ENCODE measurements at places on chromosomes 2 and 18.
A peak's percentile ranks its signal among the peaks of the same experiment; 100 is the strongest.

DNA sequence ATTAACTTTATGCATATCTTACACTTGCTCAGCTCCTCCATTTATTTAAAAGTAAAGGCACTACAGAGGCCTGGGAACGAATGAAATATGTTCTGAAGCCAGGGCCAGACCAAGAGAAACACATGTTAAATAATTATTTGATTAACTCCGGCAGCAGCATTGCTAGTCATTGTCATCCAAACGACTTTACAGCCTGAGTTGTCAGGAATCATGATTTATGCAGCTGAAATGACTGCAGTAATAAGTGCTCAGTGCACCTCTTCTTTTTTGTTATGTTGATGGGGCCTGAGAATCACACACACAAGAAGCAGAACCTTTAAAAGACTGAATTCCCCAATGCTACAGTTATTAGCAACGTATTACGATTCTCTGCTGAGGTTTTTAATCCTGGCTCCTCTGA is 58.9 kb downstream of the EPHA4 start:
- DNase-seq = no peak

DNA sequence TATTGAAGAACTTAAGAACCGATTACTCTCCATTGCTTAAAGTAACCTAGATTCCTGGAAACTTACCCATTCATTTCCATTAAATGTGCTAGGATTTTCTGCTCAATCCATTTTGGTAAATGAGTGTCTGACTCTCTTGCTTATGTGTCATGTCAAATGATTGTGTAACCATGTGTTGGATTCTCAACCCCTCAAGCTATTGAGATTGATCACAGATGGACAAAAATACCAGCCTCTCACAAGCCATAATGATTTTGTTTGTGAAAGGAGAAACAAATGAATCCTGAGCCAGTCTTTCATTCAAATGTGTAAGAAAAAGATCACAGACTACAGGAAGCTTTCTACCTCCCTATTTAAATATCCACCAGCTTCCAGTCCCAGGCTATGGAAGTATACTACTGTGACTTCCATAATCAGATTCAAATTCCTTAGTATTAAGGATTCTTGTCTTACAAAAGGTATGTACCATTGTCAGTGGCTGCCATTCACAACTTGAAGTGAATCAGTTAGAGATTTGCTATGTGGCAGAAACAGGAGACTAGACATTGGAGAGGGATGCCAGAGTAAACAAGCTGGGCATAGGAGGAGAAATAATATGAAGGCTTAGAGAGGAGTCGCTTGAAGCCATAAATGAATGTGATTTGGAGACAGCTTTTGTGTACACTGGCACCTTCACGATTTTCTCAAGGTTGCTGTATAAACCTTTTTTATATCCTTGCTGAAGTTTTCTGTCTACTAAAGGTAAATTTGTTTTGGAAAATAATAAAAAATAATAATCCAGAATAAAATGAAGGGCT is 498.5 kb upstream of the SETBP1 start:
- DNase-seq = no peak

DNA sequence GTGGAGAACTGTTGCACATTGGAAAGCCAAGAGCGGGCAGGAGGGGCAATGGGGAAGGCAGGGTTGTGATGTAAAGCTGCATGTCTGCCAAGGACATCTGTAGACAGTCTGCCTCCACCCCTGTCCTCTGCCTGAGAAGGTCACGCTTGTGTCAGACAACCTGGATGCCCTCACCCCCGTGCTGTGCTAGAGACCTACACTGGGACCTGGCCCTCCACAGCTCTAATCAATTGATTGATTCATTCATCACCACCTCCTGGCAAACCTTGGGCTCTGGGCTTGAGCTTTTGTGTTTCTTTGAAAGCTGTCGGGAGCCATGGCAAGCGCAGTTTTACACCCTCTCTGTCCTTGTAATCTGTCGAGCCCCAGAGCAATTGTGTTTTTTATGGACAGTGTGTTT is 41.1 kb downstream of the MARCO start:
- no peak for DNase-seq

- DNase-seq = no peak
Observed at GRCh38 chr2:119753041-119753929, 6.4 kb upstream of the PTPN4 start.

DNA sequence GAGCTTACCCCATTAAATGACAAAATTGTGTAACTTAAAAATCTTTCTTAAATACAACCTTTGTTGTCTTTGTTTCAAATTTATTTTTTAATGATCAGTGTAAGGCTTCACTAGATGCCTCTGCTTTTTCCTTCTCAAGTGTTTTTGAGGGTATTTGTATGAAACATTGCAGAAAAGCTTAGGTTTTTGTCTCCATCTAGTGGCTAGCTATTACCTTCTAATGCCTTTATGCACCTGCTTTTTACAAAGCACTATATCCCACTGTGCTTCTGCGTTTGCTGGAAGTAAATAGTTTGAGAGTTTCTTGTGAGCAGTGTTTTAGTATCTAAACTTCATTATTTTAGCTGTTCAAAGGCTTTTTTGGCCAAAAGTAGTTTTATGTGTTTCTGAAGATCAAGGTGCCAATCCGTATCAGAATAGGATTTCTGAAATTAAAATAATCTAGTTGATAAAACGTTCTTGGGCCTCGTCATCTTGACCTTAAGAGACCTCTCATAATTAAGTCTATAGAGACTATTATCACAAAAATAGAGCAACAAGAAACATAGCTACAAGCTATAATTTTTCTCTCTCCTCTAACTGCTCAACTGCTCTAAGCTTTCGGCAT is 47.0 kb downstream of the IWS1 start:
- DNase-seq = peak; percentile 7

- DNase-seq = no peak
Observed at GRCh38 chr18:30917651-30918050, 124.9 kb downstream of the DSC3 start.

DNA sequence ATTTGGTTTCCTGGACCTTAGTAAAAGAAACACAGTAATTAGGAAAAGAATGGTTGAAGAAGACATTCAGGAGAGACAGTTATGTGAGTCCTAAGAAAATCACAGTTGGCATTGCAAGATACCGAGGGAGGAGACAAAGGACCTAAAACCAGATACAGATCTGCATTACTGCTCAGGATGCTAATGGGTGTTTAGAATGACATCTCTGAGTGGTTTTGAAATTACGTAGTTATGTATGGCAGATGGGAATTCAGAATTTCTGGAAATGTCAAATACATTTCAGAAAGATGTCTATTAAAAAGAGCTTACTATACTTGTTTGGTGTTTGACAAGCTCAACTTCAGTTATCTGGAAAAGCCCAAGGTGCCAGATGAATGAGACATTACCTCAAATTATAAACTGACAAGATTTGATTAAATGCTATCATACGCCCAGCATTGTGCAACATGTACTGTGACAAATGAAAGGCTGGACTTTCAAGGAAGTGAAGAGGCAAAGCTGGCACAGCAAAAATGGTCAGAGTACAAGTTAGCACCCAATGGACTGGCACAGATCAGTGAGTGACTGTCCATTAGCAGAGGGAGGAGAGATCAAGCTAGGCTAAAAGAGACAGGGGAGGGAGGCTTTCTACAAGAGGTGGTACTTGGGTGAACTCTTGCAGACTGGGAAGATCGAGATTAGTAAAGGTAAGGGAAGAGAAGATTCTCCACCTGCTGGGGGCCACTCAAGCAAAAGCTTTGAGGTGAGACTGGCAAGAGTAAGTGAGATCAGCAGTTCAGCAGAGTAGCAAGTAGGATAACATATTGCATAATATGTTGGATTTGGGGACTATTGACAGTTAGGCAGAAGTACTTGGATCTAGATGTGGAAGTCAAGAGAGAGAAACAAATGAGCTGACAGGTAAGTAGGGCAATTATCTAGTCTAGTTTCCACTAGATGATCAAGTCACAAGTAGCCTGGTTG is 168.9 kb downstream of the CYRIA start:
- no peak for DNase-seq

DNA sequence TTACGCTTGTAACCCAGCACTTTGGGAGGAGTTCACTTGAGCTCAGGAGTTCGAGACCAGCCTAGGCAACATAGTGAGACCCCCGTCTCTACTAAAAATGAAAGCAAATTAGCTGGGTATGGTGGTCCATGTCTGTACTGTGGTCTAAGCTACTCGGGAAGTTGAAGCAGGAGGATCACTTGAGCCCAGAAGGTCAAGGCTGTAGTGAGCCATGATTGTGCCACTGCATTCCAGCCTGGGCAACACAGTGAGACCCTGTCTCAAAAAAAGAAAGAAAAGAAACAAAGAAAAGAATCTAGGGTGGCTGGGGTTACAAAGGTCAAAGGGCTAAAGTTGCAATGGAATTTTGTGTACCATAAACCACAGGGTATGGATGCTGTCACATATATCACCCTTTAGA is 41.3 kb downstream of the KIF3C start:
- DNase-seq = no peak

DNA sequence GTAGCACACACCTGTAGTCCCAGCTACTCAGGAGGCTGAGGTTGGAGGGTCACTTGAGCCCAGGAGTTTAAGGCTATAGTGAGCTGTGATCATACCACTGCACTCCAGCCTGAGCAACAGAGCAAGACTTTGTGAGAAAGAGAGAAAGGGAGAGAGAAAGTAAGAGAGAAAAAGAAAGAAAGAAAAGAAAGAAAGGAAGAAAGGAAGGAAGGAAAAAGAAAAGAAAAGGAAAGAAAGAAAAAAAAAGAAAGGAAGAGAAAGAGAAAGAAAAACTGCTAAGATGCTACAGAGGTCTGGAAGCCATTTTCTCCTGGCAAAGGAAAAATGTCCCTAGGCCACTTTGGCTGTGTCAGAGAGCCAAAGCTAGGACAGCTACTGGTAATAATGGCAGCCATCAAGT is 30.6 kb downstream of the DRC1 start:
- no peak for DNase-seq

DNA sequence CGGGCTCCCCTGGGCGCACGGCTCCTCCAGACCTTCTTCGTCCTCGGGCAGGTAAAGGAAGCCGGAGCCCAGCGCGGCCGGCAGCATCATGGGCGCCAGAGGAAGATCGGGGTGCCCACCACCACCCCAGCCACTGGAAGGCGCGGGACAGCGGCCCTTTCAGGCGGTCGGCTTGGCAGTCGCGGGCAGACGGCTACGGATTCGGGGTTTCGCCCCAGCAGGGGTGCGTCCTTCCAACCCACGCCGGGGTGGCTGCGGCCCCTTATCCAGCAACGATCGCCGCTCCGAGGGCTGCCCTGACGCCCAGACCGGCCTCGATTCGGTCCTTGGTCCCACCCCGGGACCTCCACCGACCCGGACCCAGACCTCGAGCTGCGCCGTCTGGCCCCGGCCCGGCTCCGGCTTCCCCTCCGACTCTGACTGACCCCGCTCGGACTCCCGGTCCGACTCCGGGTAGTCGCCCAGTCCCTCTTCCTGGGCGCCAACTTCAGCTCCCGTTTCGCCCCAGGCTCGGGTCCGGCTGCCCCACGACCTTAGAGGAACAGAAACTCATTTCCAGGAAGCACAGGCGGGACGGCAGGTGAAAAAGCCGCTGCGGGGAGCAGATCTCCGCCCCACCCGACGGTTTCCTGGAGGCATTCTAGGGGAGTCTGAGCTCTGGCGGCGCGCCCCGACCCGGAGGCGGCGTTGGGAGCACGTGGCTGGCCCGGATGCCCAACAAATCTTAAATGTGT is 30.2 kb upstream of the SSB start:
- no peak for DNase-seq

DNA sequence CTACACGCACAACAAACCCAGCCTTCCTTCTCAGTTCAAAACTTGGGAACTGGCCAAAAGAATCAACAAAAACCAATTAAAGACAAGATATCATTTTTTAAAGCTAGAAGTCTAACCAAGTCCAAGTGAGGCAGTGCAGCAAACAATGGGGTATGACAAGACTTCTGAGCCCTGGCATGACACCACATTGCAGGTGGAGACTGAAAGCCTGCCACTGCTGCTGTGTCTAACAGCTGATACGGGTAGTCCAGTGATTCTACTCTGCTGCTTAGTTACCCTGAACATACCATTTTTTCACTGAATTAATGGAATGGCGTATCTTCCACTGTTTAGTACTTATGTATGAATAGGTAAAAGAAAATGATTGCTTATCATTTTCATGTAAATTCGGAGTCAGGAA is 47.4 kb upstream of the KIDINS220 start:
- no peak for DNase-seq

- no peak for DNase-seq
Observed at GRCh38 chr2:173090973-173091660, 15.5 kb downstream of the MAP3K20 start.

DNA sequence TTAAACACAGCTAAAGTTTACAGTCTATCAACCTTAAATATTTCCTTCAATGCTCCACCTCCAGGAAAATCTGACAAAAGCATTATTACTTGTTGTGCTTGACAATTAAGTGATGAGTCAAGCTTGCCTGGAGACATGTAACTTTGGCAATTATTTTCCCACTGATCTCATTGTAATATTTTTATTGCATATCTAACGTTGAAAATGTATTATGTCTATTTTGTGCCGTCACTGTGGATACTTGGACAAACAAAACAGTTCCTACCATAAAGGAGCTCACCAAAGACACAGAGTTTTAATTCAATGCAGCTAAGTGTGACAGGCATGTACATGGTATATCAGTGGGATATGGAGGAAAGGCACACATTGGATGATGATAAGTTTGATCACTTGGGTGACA is 24.7 kb downstream of the RNF103 start:
- no peak for DNase-seq

DNA sequence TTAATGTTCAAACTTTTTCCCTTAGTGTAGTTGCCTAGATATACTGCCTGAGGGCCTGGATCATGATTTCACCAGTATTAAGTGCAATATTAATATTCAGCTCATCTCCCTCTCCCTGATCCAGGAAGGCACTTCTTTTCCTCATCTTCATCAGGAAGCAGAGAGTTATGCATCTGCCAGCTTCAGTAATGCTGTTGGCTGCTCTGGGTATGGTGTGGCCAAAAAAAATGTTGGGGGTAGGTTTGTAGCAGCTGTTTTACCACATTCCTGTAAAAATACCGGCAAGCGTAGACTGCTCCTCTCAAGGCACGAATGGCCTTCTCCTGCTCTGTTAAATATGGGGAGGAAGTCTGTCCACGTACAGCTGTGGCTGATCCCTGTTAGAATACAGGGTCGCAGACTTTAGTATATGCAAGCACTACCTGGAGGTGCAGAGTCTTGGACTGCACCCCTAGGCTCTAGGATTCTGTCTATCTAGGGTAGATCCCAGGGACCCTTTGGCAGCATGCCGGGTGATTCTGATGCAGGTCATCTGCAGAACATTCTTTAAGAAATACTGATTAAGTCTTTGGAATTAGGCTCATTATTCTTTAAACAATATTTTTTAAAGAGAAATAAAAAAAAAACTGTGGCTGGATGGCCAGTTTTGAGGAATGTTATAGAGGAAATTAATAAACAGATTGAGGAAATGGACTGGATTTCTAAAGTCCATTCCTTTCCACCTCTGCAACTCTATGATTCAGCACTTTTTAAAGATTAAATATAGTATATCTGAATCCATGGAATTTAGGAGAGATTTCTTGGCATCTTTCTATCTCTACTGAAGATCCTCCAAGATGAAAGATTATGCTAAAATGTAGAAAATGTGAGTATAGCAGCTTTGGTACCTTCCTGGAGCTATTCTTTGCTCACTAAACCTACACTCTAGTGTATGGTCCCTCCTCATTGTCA is 21.0 kb upstream of the GLS start:
- DNase-seq = no peak

- DNase-seq = no peak
Observed at GRCh38 chr2:201447086-201447485, 4.2 kb downstream of the TRAK2 start.

Data from NCI-H446 treated with DMSO at 0.1 percent for 48 hours (cell line).